ENCODE measurements at places on chromosomes 3 and 15. TPM values are rescaled to one million over a fixed set of nuclear protein-coding genes. Genes with fewer than 3 reads are reported as not detected.

Gene PDZRN3
- 196 TPM for total RNA-seq

DNA sequence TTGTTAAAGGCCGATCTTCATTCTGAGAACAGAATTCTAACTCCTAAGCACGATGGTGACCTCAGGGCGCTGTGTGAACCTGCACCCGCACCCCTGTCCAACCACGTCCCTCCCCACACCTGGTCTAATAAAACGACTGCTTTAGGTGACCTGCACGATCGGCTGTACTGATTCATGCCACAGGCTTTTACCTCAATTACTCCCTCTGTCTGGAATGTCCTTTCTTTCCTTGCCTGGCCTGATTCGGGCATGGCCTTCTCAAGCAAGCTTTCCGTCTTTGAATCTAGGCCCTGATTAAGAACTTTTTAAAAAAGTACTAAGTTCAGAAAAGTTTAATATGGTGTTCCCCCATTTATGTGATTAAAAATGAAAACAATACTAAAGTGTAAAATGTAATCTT is 842 bp upstream of the U2SURP start:
- no peak for DNase-seq

DNA sequence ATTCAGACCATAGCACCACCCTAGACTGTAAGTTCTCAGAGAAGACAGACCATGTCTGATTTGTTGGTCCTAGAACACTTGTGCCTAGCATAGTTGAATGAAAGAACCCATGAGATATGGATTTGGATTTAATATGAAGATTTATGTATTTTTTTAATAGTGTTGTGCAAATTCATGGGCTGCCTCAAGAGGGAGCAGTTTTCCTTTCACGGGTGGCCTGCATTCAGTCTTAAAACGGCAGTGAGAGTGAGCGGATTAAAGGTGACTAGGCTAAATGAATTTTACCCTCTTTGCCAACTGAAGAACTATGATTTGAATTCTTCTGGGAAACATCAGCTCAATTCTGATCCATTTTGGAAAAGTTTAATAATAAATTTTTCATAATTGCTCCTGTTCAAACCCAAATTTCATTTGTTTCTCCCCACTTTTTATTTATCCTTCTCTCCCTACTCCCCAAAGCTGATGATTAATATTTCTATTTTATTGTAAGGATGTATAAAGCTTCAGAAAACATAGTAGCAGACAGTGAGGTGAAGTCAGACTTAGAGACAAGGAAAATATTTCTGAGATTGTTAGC is 67.3 kb downstream of the MORC1 start:
- DNase-seq, result no peak

DNA sequence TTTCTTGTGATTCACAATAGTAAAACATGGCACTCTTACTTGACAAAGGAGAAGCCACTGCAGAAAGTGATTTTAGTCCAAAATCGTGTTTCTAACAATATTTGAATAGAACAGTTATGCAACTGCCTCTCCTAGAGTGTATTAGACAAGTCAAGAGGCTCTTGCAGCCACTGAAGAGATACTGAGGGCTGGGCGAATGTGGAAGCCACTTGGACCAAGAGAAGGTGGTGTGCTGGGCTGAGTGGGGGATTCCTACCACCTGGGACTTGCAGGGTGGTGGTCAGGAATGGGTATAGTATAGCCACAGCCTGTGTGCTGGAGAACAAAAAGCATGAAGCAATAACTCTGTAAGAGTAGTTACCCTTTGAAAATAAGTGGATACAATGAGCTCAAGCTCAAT is 223.8 kb upstream of the DNAJC19 start:
- no peak for DNase-seq

DNA sequence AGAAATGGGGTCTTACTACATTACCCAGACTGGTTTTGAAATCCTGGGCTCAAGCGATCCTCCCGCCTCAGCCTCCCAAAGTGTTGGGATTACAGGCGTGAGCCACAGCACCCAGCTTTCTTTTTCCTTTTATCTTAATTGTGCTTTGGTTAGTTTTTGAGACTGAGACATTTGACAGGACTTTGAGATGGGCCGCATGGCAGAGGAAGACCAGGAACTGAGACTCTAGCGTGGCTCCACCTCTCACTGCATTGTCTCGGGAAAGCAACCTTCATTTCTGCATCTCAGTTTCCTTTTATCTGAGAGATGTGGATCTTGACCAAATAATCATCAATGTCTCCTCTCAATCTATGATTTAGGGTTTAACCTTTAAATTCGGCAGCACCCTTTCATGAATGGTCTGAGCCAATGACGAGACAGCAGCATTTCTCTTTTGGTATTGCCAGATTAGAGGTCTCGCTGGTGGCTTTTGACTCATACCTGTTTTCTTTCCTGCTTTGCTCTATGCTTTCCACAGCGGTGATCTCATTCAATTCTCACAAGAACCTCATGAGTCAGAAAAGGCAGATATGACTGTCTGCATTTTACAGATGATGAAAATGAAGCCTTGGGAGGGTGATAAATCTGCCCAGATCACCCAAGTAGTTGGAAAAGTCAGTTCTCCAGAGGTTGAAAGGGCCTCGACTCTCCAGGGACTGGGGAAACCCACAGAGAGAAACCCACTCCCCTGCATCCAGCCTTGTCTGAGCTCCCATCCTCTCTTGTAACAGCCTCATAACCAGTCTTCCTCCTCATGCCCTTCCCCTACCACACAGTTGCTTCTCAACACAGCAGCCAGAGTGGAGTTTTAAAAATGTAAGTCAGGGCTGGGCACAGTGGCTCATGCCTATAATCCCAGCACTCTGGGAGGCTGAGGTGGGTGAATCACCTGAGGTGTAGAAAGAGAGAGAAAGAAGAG is 84.8 kb upstream of the FOXB1 start:
- DNase-seq, result no peak

Gene IRAK2
- total RNA-seq, result 3.2 TPM

Gene CACNA1D
- 0.75 TPM for total RNA-seq

Gene SPINT1
- total RNA-seq, result 0.99 TPM

GRCh38 chr3:150594150-150594549 is 9.0 kb upstream of the SELENOT start:
- DNase-seq, result no peak

DNA sequence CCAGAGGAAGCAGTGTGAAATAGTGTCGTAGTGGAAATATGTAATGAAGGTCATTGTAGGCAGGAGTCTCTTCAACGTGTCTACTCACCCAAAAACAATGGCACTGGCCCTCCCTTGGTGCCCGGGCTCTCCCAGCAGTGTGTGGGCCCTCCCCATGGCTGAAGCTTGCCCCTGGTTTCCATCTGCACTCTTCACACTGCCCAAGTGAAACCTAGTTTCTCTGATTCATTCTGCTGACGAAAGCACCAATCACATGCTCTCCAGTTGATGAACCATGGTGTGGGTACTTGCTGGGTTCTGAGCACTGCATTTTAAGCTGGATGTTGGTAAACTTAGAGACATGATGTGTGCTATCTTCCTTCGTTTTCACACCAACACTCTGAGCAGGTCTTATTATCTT is 61.0 kb upstream of the AGBL1 start:
- no peak for DNase-seq

GRCh38 chr15:65373163-65373651 is 4.6 kb downstream of the IGDCC3 start:
- no peak for DNase-seq

DNA sequence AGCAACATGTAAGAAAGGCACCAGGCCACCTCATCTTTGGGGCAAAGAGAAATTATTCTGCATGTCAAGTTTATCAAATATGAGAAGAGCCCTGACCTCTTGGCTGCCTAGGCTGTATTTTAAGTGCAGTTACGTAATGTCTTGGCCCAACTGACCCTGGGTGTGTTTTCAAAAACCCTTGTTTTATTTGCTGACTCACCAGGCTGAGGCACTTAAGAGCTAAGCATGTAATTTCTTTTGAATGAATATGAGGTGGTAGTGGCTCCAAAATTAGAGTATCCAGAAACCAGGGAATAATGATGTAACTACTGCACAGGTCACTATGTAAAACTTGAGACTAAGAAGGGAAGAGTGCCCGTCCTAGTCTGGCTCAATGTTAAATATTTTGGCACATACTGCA is 24.3 kb downstream of the PGPEP1L start:
- DNase-seq, result peak; percentile 91

Gene PLS1
- total RNA-seq, result 1.2 TPM

- DNase-seq, result no peak
These were observed 42.9 kb downstream of the TIMP4 start for GRCh38 chr3:12115849-12116248.

DNA sequence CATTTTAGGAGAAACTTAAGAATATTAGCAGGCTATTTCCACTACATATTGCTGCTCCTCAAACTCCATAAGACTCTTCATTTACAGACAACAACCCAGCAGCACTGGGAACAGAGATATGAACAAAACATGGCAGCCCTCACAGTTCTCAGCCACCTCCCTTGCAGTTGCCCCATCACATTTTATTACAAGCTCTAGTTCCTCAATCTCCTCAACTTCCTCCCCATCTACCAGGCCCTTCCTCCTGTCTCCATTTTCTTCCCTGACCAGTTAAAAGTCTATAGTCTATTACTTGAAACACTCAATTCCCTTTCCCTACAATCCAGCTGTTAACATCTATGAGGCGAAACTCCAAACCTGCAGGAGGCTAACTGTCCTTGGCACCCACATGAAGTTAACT is 412.5 kb downstream of the TBC1D5 start:
- no peak for DNase-seq

DNA sequence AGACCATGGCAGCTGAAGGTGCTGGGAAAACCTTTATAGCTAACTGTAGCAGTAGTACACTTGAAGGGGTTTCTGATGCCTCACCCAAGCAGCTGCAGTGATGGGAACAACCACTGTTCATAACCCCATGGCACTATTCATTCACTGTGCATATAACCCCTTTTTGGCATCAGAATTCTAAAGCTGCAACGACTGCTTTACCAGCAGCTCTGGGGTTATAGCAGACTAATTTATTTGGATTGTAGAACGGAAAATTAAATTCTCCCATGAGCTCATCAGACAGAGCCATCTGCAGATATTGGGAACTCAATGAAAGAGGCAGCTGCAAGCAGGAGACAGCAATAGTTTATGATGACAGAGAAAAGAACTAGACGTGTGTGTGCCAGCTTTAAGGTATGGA is 28.6 kb downstream of the TFDP2 start:
- DNase-seq, result no peak

GRCh38 chr3:179244878-179245277 is 6.0 kb downstream of the KCNMB3 start:
- DNase-seq, result no peak

Gene TTC23
- 14.7 TPM for total RNA-seq

DNA sequence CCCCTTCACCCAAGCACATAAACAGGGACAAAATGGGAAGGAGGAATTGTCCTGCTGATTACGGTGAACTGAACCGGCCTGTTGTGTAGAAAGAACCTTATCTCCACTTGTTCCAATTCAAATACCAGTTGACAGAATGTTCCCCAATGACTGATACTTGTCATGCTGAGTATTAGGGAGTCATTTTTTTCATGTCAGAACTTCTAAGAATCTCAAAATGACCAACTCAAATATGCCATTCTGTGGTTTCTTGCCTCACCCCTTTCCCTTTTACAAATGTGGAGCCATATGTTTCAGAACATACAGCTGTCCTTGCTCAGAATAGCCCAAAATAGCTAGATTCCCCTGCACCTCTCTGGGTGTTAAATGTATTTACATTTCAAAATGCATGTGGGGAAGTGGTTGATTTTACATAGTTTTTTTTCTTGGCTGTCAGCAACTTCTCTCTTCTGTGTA is 405.9 kb upstream of the TBL1XR1 start:
- no peak for DNase-seq

- DNase-seq, result no peak
These were observed 1.3 kb downstream of the BNIP2 start for GRCh38 chr15:59687836-59688235.

DNA sequence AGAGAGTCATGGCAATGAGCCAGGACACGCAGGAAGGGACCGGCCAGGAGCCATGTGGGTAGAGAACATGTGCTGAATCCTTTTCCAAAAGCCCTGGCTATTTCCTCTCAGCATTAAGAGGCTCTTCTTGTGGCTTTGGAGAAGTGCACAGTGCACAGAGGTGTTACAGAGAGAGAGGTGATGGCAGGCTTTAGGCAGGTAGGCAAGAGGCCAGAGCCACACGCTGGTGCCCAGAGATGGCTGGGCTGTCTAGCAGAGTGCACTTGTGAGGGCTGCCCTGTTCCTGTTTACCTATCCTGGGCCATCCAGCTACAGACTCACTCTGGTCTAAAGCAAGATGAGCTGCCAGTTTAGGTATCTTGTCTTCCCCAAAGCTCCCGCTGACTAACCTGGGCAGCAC is 402.6 kb downstream of the OCA2 start:
- DNase-seq, result no peak

DNA sequence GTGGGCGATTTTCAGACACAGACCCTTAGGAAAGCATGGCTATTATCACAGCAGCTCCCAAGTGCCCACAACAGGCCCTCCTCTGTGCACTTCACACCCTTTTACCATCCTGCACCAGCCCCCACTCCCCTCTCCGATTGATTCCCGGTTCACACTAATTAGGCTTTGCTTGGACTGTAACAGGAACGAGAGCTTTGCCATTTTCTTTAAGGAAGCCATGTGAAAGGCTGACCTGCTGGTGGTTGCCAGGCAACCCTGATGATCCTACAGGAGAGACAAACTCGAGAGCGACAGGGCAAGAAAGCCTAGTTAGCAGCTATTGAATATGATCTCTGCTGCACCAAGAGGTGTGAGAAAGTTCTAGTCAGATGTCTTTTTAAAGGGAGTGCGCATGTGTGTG is 28.2 kb upstream of the DET1 start:
- no peak for DNase-seq

DNA sequence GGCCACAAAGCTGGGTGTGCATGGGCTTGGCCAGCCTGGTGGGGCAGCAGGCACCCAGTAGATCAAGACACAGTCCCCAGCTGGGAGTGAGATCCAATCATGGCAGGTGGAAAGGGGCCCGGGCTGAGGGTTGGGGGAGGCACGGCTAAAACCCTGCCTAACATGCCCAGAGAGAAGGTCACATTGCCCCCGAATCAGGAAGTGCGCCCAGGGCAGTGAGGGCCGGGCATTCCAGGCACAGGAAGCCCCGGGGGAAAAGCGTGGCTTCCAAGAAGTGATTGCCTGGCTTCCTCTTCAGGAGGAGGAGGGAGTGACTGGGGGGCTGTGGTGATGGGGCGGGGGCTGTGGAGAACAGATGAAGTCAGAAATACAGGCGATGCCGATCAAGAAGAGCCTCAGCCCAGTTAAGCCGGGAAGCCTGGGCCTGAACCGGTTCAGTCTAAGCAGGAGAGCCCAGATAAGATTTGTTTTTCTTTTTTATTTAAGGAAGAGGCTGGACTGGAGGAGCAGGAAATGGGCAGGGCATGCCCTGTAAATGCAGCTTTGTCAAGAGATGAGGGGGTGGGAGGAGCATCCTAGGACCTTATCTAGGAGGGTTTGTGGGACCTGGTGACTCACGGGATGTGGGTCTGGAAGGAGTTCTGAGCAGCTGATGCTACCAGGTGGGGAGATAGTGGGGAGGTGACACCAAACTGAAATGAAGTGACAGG is 83.9 kb downstream of the CHSY1 start:
- DNase-seq, result peak; percentile 94
